Endothelial cell (in vitro differentiated cells): ENCODE measurements at places on chromosomes 11 and 22.

- DNase-seq: no peak
Measured at GRCh38 chr11:27894552-27894951, 194.3 kb upstream of the BDNF start.

- no peak for DNase-seq
Measured at GRCh38 chr11:75248924-75249256, 8.3 kb downstream of the TPBGL start.

- no peak for DNase-seq
Measured at GRCh38 chr22:46708766-46709330, 29.2 kb downstream of the CERK start.

DNA sequence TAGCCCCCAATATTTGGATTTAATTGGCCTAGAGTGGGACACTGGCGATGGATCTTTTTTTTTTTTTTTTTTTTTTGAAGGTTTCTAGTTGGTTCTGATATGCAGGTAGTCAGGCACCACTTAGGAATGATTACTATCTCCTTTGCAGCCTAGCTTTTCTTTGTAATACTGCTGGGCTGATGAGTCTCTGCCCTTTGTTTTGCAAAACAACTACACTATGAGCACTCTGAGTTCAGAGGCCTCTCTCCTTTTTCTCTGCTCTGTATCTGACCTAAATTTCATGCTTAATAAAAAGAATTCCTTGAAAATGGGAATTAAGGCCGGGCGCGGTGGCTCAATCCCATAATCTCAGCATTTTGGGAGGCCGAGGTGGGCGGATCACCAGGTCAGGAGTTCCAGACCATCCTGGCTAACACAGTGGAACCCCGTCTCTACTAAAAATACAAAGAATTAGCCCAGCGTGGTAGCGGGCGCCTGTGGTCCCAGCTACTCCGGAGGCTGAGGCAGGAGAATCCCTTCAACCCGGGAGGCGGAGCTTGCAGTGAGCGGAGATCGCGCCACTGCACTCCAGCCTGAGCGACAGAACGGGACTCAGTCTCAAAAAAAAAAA is 1312.3 kb downstream of the FAM181B start:
- DNase-seq: no peak

DNA sequence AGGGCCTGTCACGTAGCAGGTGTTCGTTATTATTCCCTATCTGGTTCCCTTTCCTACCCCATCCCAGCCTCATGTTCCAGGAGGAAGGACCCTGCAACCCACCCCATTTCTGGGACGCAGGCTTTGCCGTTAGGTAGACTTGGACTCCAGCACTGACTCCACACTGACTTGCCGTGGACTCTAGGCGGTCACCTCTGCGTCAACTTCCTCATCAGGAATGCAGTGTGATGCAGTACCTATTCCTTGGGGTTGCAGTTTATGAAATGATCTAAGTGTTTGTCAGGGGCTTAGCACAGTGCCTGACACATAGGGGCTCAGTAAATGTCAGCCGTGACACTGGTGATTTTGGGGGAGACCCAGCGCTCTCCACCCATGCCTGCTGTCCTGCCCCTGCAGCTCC is 16.8 kb downstream of the DGKZ start:
- no peak for DNase-seq

DNA sequence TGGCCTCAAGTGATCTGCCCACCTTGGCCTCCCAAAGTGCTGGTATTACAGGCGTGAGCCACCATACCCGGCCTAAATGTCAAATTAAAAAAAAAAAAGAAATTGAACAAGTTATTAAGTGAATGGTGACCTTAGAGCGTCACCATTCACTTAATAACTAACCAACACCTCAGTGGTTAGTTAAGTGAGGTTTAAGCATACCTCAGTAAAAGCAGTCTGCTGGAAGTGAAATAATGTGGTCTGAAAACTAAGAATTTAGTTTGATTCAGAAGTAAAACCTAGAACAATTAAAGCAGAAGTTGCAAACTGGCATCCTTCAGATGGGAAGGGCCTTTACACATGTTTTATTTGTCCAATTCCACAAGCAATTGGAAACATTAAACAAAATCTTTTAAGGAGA is 71.5 kb downstream of the FCHSD2 start:
- DNase-seq: no peak

- DNase-seq: no peak
Measured at GRCh38 chr11:92605667-92606066, 363.8 kb upstream of the MTNR1B start.

- no peak for DNase-seq
Measured at GRCh38 chr11:35951680-35952079, 7.8 kb downstream of the LDLRAD3 start.

DNA sequence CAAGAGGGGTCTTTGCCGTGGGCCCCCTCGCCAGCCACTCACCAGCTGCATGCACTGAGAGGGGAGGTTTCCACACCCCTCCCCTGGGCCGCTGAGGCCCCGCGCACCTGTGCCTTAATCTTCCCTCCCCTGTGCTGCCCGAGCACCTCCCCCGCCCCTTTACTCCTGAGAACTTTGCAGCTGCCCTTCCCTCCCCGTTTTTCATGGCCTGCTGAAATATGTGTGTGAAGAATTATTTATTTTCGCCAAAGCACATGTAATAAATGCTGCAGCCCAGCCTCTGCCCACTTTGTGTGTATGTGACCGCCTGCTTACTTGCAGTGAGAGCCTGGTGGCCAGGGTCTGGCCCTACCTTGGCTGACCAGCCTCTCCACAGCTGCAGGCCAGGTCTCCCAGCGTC is 2.8 kb upstream of the CRACR2B start:
- no peak for DNase-seq

GRCh38 chr11:118757876-118758399 is 33.0 kb downstream of the DDX6 start:
- no peak for DNase-seq

DNA sequence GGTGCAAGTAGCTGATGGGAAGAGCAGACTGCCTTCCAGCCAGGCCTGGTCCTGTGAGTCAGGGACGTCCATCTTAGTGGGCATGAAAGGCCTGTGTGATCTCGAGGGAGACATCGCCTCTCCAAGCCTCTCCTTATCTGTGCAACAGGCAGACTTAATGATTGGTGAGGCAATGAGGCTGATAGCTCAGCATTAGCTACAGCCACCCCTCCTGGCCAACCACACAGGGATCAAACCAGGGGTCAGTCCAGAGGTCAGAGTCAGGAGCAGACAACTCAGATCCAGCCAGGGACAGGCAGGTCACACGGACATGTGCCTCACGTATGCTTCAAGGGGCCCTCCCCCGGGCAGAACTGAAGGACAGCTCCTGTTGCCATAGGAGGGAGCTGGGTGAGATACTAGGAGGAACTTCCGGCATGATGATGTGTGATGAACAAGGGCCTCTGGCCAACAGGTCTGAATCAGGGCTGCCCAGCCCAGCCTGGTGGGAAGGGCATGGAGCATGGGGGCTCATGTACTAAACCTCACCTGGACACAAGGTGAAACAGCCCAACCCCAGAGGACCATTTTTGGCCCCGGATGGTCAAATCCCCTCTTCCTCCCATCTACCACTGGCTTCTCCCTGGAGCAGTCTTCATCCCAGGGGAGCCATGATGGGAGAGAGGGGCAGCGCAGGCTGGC is 2.8 kb upstream of the APOC3 start:
- no peak for DNase-seq

- no peak for DNase-seq
Measured at GRCh38 chr11:75317446-75318122, 33.9 kb downstream of the ARRB1 start.

DNA sequence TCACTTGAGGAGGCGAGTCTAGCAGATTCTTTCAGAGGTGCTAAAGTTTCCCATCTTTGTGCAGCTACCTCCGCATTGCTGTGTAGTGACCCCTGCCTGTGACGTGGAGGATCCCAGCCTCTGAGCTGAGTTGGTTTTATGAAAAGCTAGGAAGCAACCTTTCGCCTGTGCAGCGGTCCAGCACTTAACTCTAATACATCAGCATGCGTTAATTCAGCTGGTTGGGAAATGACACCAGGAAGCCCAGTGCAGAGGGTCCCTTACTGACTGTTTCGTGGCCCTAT is 8.9 kb upstream of the SAMM50 start:
- no peak for DNase-seq
